ENCODE measurements at places on chromosomes 5 and 9.

DNA sequence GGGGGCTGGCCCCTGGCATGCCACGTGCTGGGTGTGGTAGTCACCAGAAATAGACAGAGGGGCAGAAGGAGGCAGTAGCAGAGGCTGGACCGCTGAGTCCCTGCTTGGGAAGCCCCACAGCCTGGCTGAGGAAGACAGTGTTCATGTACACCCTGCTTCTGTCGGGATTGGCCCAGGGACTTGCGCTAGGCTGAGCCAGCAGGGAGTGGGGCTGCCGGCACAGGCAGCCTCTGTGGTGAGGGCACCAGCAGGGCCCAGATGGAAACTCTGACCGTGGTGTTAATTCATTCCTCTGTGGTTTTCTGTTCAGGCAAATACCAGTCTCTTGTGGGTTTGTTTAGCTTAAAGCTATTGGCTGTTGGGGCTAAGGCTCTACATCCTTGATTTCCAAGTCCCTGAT, 108.6 kb upstream of the RAD23B start:
- DNase-seq: no peak

DNA sequence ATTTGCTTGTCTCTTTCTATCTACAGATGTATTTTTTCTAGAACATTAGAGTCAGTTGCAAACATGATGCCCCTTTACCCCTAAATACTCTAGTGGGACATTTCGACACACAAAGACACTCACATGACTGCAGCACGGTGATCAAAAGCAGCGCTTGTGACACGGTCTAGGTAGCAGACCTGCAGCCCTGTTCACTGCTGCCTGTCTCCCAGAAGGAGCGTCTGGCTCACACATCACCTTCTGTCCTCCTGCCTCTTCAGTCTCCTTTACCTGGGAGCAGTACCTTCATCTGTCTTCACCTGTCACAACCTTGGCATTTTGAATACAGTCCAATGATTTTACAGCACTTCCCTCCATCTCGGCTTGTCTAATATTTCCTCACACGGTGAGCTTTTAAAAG, 51.9 kb upstream of the SH3PXD2B start:
- no peak for DNase-seq

DNA sequence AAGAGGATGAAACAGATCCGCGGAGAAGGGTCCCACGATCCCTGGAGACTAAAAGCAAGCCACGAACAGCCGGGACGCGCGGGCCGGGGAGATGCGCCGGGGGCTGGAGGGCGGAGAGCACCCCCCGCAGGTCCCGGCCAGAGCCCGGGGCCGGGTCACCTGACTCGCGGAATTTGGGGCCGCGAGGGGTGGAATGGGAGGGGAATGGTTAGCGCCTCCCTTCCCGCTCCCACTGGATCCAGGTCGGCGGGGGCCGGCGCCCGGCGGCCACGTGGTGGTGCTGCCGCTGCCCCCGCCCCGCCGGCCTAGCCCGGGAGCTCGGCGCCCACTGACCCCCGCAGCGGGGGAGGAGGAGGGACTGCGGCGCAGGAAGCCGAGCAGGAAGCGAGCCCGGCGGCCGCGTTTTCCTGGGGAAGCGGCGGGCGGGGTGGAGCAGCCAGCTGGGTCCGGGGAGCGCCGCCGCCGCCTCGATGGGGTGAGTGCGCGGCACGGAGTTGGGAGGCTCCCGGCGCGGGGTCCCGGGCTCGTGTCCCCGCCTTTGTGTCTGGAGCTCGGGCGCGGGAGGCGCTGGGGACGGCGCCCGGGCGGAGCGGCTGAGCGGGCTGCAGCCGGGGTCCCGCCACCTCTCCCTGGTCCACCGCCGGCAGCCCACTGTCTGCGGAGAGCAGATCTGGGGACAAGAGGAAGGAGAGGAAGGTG, at the start of gene RAI14:
Gene RAI14, plus strand, starts transcription at position 328 of the 699 bp plus-strand sequence. CDS start 30,592 bp downstream, outside the sequence.
- peak; percentile 65 for DNase-seq

GRCh38 chr9:118482306-118482705, 778.1 kb downstream of the TLR4 start:
- DNase-seq: no peak

DNA sequence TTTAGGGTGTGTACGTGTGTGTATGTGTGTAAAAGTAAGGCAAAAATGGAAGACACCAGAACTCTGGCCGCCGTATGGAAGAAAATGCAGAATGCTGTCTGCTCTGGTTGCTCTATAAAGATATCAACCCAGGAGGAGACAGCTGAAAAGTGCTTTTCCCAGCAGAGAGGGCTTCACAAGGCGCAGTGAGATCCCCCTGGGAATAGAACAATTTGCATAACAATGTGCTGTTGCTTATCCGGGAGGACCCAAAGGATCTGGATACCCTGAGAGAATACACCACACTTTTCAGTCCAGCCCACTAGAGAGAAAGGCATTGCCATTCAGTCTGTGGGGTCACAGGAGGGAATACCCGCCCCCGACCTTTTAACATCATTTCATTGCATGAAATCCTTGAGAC, 230.6 kb downstream of the EBF1 start:
- DNase-seq: no peak

DNA sequence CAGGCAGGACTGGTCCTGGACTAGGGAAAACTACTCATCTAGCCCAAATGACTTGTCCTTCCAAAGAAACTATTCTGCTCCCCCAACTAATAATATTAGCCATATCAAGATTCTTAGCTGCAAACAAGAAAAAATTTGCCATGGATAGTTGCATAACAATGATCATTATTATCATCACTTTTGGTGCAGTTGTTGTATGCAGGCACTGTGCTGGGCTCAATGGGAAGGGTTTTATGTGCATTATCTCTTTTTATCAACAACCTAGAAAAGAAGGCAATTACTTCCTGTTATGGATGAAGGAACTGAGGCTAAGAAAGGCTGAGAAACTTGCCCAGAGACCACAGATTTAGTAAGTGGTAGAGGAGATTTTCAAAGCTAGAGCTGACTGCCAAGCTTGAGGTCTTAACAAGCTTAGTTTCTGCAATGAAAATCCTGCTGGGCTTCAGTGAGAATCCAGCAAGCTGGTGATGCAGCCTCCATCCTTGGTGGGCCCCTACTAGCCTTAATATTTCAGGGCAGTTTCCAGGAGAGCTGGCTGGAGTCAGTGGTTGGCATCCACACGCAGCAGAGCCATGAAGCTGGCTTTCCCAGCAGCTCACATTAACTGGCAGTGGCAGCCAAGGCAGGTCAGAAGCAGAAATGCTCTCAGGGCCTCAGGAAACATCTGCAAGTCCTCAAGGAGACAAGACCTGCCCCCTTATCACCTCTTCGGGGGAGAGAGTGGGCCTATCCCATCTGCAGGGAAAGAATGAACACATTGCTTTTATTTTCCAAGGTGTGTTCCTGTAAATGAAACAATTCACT, 20.5 kb upstream of the MEGF9 start:
- no peak for DNase-seq

All from OCI-M1 (cell line).